ENCODE measurements at places on chromosomes 13 and 19.

GRCh38 chr19:51644636-51645271 lies 1.9 kb downstream of the SIGLEC14 start:
- DNase-seq, result no peak

GRCh38 chr13:44011036-44011435 lies 131.3 kb downstream of the LACC1 start:
- DNase-seq, result no peak

- no peak for DNase-seq
Observed at GRCh38 chr13:40247845-40248244, 418.6 kb downstream of the FOXO1 start.

- DNase-seq, result no peak
Observed at GRCh38 chr19:44649578-44650145, 6.0 kb downstream of the PVR start.

DNA sequence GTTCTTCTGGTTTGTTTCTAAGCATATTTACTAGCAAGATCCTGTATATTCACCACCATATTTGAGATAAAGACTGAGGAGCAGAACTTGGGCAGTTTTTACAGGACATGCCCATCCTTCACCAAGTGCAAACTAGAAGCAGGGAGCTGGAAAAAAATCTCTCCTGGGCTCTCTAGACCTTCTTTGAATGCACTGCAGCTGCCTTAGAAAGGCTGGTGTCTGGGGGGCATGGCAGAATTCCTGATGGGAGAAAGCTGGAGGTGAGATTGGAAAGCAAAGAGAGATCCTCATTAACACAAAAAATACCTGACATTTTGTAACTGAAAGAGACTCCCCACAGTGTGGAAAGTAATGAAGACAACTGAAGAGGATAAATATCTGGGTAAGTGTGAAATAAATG lies 1612.1 kb downstream of the OLFM4 start:
- DNase-seq, result no peak

DNA sequence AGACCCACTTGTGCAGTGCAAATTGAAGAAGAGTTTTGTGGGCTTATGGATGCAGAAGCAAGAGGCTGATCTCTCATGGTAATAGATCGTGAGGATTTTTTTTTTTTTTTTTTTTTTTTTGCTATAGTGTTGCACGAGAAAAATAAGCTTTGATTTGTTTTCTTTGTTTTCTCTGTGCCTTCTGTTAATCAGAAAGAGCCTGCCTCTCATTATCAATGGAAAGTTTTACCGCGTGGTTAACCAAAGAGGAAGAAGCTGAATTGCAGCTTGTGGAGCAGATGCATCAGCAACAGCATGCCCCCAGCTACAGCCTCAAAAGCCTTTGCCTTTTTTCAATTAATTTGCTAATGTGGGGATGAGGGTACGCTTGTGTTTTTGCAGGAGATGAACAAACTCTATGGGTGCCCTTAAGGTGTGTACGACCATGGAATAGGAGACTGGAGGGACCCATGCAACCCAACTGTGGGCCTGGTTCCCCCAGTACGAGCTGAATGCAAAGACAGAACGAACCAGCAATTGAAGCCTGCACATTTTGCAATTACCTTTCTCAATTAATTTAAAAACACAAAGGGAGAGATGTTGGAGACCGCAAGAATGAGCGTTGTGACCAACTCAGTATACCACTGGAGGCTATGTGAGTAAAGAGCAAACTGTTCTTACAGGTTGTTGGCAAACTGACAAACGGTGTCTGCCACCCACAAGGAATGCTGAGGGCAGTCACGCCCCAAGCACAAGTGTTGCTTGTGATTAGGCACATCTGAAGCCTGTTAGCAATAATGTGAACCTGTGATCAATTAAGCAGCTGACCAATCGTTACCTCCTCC lies 58.6 kb upstream of the SPRY2 start:
- DNase-seq, result no peak

- DNase-seq, result no peak
Observed at GRCh38 chr13:89862691-89863036, 1484.8 kb upstream of the MIR17HG start.

DNA sequence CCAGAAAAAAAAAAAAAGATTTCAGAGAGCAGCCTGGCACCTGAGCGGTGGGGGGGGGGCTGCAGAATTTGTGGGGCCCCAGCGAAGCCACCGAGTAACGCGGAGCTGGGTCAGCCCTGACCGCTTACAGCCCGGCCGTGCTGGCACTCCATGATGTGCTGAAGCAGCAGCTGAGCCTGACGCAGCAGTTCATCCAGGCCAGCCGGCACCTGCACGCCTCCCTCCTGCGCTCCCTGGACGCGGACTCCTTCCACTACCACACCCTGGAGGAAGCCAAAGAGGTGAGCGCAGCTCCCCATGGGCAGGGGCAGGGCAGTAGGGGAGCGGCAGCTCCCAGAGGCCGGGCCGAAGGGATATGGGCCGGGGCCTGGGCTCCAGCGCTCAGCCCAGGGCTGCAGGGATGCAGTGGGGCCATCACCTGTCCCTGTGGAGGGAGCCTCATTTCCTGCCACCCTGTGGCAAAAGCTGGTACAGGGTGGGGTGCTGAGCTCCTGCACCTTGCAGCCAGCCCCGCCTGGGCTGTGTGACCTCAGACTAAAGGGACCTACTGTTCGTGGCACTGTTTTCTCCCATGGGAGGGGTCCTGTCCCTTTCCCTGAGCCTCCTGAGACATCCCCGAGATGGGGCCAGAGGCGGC lies 18.3 kb downstream of the C19orf44 start:
- DNase-seq, result no peak

GRCh38 chr19:50568728-50569698 lies 778 bp upstream of the LRRC4B start:
- DNase-seq, result no peak

DNA sequence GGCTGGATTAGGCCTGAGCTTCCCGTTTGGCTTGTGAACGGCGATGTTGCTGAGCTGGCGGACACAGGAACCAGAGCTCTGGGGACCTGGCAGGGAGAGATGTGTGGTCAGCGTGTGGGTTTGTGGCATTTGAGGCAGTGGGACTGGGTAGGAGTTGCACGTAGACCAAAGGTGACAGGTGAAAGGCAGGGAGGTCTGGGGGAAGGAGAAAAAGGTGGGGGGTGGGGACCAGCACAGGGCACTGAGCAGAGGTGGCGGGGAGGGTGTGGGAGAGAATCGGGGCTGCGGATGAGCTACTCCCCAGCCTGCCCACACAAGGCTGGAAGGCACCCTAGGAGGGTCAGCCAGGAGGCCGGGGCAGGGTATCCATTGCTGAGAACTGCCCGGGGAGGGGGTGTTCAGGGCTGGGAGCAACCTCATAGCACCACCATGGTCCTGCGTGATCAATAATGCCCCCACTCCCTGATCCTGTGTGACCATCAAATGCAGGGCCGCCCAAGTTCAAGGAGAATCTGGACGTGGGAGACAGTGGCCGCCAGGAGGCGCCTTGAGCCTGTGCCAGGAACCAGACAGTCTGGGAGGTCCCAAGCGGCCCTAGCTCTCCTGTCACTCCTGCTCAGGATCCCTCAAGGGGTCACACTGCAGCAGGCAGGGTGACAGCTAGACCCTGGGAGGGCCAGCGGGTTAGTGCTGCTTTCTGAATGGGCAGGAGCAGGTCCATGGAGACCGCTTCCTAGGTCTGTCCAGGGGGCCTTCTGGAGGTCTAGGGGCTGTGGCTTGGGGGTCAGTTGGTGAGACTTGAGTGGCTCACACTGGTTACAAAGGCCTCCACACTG lies 12.8 kb upstream of the SELENOW start:
- DNase-seq, result no peak

- no peak for DNase-seq
Observed at GRCh38 chr13:110368408-110368807, 61.3 kb downstream of the COL4A2 start.

- no peak for DNase-seq
Observed at GRCh38 chr13:95698047-95698749, 21.3 kb downstream of the DNAJC3 start.

DNA sequence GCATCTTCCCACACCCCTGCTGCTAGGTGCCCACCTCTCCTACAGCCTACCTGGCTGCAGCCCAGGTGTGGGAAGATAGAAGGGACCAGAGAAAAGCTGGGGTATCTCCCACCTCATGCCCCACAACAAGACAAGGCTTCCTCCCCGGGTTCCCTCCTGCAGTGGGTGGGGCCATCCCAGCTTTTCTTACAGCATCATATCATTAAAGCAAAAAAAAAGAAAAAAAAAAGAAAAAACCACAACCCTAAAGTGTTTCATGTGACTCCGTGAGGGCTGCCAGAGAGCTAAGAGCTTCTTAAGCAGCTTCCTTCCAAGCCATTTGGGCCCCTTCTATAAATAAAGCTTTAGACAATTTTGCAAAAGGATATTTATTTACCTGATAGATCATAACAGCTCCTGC lies 455.4 kb upstream of the TSHZ3 start:
- no peak for DNase-seq

DNA sequence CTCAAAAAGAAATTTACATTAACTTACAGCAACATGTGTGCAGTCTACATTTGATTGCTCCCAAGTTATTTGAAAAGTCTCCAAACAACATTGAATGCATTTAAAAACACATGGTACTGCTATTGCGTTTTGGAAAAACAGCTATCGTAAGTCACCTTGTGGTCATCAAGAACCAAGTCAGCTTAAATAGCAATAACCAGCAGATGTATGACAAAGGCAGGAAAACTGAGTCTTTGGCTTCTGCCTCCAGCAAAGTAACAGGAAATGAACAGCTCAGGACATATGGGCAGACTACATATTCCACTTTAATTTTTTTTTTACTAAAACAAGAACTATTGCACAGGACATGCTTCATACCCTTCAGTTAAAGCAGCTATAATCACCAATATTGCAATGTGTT lies 580.6 kb upstream of the SPRY2 start:
- no peak for DNase-seq

DNA sequence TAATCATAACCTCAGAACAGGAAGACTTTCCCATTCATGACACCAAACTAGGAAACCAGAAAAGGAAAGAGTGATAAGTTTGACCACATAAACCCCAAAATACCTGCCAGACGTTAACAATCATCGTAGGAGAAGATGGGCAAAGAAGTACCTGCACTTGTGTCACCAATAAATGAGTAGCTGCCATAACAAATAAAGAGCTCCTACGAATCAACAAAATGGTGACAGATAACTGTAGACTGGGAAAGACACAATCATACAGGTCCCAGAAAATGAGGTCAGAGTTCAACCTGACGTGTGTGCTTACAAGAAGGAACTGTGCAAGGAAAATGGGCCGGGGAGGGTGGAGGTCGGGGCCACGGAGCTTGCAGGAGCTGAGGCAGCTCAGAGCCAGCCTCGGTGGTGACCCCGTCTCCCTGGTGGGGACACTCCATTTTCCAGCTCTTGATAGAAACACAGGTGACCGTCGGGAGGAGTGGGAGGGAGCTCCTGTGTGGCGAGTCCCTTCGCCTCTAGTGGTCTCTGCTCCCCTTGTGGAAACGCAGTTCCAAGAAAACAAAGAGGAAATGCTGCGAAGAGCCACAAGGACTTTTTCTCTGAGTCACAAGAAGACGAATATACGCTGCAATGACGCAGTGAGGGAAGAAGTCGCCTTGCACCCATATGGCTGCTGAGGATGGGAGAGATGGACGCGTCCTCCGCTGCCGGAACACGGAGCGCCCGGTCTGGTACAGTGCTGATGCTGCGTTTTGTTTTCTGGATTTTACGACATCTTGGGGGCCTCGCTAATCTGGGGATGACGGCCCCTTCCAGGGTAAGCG lies 9.5 kb downstream of the PIP5K1C start:
- no peak for DNase-seq

DNA sequence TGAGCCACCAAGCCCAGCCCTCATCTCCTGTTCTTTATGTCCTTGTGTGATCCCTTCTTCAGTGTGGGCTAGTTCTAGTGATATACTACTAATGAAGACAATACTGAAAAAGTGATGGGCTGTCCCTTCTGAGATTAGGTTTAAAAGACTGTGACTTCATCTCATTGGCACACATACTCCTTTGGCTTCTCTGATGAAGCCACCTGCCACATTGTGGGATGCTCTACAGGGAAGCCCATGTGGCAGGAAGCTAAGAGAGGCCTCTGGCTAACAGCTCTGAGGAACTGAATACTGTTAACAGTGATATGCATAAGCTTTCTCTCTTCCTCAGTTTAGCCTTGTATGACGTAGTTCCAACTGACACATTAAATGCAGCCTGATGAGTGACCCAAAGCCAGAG lies 13.6 kb downstream of the CSNK1A1L start:
- DNase-seq, result no peak

DNA sequence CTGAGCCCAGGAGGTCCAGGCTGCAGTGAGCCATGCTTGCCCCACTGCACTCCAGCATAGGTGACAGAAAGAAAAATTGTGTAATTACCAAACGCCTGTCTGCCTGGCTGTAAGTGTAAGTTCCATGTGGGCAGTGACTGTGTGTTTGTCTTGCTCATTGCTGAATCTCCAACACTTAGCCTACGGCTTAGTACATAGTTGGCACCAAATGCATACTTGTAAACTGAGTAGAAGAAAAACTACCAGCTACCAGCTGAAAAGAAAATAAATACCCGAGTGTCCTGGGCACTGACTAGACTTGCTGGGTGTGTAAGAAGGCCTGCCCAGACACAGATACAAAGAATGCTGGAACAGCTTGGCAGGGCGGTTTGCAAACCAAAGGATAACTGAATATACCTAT lies 2.7 kb upstream of the CEBPG start:
- no peak for DNase-seq

DNA sequence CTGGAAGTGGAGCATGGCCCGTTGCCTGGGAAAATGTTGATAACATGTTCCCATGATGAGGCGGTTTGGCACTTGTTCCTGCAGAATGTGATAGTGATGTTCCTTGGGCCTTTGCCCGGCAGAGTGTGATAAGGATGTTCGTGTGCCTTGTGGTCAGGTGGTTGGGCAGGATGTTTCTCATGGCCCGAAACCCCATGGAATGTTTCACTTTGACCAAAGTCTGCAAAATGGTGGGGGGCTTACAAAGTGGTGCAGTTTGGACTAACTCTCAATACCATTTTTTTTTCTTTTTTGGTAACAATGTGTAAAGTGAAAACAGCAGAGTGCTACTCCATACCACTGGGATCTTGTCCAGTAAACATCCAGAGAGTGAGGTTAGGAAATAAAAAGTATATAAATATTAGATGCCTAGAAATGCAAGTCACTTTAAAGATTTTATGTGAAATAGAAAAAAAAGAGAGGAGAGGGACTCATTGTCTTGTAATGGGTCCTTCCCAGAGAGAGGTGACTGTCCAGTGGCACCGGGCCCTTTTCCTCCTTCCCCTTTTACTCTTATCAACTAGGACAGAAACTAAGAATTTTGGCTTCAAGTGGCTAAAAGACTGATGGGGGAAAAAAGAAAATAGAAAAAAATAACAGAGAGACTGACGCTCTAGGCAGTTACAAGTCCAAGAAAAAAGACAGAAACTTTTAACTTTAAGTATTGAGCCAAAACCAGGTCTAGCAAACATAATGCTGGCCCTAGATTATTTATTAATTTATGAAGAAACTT lies 5.7 kb downstream of the FPR3 start:
- DNase-seq, result no peak
